ENCODE measurements at places on chromosomes 6 and 20.

DNA sequence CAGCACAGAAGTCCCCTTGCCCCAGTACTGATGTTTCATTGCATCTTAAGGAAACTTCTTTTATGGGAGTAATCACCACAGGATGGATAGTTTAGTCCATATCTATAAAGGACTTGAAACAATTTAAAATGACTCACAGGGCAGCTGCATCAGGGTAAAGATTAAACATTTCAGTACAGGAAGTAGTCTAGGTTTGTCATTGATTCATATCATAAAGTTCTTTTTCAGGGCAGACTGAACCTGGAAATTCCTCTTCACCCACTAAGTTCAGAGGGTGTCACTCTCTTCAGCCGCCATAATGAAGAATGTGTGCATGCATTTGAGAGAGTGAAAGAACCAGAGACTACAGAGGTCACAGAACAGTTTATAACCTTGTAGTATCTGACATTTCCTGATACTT, 296.3 kb upstream of the JAG1 start:
- DNase-seq = no peak

DNA sequence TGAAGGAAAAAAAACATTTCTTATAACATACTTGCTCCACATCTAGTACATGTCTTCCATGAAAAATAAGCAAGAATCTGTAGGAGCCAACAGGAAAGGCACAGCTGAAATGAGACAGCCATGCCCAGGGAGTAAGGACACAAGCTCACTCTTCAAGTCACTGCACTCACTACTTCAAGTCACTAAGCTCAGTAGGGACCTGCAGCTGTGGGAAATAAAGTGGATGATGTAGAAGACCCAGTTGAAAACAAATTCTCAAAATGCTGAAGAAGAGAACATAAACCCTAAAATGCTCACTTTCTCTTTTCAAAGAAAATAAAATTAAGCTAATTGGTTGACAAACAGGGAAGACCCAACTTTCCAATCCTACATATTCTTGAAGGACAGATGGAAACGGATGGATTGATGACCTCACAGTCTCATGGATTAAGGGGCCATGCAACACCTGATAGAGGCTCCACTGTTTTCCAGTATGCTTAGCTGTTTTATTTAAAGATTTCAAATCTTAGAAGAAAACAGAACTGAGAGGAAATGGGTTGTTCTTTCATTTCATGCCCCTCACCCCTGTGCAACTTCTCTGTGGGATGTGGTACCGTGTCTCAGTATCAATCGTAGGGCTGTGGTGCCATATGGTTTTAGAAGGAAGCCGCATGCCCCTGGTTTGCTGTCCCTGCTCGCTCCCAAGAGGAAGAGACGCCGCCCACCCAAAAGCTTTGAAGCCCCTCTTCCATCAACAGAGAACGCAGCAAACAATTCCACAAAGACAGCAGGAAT, 133.3 kb downstream of the WDR27 start:
- DNase-seq = no peak

- peak; percentile 37 for DNase-seq
These were observed 183.4 kb downstream of the ADGRG6 start for GRCh38 chr6:142485256-142485655.

DNA sequence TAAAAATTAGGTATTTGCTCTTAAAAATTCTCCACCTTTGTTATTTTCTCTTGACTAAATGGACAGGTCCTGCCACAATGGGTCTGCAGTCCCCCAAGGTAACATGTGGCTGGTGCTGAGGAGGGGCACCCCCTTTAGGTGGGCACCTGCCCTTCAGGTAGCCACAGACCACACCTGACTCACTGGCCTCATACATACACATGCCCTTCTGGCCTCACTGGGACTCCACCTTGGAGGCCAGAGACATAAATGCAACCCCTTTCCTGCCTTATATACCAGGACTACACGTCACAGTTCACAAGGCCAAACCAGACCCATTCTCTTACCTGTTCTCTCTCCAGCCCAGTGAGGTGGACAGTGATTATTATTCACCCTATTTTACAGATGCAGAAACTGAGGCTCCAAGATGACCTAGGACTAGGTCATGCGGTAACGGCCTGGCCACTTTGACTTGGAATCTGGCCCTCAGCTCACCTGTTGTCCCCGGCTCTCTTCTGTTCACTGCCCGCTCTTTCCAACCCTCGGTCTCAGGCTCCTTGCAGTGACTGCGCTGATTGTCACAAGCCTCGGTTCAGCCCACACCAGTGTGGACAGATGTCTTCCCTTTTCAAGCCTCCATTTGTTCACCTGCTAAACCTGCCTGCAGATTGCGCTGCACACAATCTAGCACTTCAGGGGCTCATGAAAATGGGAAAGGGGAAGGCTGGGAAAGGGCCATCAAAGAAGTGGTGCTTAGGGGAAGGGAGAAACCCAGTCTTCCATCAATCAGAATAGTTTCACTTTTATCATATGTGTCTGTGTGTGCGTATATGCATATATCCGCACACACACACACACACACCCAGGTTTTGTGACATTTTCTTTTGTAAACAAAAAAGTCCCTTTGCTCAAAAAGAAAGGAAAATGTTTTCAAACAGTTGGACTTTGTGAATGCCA, 121.7 kb downstream of the BCAS1 start:
- no peak for DNase-seq

DNA sequence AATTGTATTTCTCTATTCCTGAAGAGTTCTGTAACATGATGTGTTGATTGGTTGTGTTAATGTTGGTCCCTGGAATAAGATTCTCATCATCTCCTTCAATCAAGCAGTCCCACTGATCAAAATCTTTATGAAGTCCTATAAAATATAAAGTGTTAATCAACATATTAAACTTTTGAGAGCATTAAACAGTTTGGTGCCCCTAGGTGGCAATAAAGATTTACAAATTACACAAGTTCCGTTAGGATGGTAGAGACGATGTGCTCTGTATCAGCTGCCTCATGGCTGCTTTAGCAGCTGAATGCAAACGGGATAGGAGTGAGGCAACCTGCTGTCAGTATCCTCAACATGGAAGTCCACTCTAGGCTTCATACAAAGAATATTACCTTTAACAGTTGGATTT, 16.9 kb downstream of the TDRD6 start:
- no peak for DNase-seq

DNA sequence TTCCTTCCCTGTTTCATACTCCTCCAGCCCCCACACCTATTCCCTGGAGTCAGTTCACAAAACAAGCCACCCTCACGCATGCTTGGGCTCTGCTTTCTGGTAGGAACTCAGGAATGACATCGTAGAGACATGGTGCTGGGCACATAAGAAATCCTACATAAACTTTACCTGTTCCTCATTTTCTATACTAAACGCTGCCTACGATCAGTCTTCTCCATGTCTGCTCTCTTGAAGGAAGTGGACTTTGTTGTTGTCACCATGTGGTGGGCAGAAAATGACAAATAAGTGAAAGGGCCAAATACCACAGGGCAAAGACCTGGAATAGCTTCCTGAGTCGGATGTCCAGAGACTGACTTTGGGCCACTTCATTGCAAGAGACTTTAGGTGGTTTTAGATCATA, 10.1 kb downstream of the MYLK4 start:
- DNase-seq = no peak

- no peak for DNase-seq
These were observed 244.4 kb downstream of the GMPR start for GRCh38 chr6:16482702-16483314.

DNA sequence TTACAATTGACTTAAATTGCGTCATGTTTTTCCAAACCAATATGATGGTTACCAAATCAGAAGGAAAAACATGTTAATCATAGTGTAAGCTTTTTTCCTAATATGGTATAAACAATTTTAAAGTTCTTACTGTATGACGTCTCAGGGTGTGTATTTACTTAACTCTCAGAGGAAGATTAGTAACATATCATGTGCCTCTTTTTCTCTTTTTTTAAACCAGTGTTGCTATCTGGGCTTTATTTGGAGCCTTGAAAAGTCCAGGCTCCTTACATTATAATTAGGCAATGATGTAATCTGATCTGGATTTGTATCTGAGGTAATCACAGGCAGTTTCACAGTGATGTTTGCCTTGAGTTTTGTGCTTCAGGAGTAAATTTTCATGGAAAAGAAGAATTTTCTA, 20.4 kb upstream of the RAB23 start:
- no peak for DNase-seq

- DNase-seq = no peak
These were observed 24.3 kb downstream of the LRRN4 start for GRCh38 chr20:6029538-6029937.

DNA sequence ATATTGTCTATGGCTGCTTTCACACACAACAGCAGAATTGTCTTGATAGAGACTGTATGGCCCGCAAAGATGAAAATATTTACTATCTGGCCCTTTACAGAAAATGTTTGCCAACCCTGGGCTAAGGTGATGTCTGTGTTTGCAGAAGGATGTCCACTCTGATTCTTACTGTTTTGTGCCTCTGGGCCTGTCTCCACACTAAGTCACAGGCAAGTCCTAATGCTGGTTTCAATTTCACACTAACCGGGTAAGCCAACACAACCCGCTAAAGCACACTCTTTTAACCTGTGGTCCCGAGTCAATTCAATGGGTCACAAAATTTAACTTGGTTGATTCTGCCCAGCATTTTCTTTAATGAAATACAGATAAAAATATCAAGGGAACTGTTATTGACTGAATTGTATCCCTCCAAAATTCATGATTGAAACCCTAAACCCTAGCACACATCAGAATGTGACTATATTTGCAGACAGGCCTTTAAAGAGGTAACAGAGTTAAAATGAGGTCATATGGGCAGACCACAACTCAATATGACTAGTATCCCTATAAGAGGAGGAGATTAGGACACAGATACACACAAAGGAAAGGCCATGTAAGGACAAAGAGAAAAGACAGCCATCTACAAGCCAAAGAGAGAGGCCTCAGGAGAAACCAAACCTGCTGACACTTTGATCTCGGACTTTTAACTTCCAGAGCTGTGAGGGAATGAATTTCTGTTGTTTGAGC, 78.4 kb downstream of the FYN start:
- DNase-seq = no peak

DNA sequence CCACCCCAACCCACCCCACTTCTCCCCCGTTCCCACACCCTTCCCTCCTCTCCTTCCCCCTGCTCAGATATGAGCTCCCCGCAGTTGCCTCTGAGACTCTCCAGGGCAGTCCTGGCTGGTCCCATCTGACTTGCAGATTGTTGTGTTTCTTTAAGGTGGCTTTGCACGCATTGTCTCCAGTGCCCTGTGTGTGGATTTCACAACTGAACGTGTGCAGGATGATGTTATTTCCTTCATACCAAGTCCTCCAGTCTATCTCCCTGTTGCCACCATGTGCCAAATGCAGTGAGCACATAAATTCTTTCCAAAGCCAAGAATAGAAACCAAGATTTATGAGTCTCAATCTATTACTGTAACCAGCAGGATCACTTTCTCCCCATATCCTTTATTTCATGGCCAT, 79.1 kb downstream of the TMEM242 start:
- DNase-seq = no peak

GRCh38 chr6:118350881-118351430, 197.1 kb upstream of the PLN start:
- no peak for DNase-seq

GRCh38 chr20:57882451-57883161, 172.8 kb upstream of the PMEPA1 start:
- DNase-seq = no peak

DNA sequence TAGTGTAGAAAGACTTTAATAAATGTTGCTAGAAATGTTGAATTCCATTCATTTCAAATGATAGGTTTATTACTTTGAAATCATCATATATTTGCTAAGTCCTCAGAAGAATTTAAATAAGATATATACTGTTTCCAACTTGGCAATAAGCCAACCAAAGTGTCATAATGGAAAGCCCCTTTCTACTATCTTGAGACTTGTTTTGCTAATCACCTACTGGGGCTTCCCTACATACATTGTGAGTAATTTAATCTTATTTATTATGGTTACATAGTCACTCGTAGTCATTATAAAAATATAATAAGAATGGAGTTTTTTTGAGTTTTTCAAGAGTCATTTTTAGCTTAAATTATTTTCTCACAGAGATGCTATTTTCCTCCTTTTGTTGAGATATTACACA, 20.7 kb downstream of the COL19A1 start:
- no peak for DNase-seq

GRCh38 chr6:4446982-4447381, 311.6 kb upstream of the ECI2 start:
- DNase-seq = no peak

GRCh38 chr20:12847872-12848271, 160.9 kb upstream of the SPTLC3 start:
- no peak for DNase-seq

GRCh38 chr20:23121751-23122320, 35.7 kb upstream of the CD93 start:
- DNase-seq = no peak

DNA sequence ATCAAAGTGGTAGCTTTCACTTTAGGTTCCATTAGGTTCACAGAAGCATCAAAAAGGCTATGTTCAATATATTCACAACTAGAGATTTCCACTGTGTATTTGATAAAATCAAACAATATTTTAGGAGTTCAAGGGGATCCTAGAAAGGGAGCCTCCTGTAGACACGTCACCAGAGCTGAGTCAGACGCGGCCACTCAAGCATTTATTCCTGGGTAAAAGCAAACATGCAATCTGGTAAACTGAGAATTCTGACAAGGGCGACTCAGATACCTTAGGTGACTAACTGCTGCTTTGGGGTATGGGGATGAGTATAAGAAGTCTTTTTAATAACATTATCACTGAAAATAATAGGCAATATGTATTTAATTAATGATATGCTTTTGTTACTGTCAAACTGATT, 118.7 kb upstream of the HMGN3 start:
- DNase-seq = no peak

All from PC-9 (cell line).